Left kidney (tissue), 8 donors: ENCODE measurements at places on chromosomes 4 and X. TPM values are rescaled to one million over a fixed set of nuclear protein-coding genes. Genes with fewer than 3 reads are reported as not detected.

DNA sequence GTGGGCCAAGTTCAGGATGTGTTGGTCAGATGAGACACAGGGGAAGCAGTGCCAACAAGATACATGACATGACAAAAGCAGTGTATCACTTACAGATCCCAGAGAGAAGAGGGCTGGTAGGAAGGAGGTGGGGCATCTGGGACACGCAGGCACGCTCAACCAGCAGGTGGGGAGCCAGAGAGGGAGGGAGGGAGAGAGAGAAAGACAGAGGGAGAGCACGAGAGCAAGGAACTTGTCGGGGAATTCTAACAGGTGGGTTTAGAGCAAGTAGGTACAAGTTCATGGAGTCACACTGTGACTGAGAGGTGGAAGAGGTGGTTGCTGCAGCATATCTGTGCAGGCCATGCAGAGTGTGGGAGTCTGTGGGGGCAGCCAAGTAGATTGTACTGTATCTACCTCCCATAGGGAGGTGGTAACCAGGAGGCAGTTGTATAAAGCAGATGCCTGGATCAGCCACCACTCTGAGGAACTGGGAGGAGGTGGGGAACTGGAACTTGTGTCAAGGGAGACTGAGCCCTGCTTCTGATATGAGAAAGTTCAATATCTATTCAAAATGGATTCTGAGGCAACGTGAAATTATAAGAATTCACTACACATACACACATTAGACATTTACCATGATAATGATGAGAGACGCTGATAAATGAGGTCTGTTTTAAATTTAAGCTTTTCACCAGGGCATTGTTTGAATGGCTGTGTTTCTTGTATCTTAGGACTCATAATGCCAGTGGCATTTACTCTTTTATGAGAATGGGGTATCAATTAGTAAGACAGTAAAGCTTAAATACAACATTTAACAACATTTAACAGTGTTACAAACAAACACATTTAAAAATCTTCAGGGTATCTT lies 43.7 kb downstream of the BBS12 start:
- no peak for DNase-seq

NUDT11 gene
- polyA plus RNA-seq: 14.8 TPM

XAGE1A gene
- not detected for polyA plus RNA-seq

- DNase-seq: no peak
Observed at GRCh38 chr4:133960975-133961374, 240.6 kb downstream of the PABPC4L start.

GRCh38 chrX:107710617-107711391 lies 64.8 kb downstream of the TSC22D3 start:
- peak; percentile 59 for DNase-seq
